Stimulated activated CD4-positive, alpha-beta T cell treated with anti-CD3 and anti-CD28 coated beads, Interleukin-4, amount 100 ng/mL, for 24 hours (primary cell): ENCODE measurements at places on chromosomes 11 and 22.

DNA sequence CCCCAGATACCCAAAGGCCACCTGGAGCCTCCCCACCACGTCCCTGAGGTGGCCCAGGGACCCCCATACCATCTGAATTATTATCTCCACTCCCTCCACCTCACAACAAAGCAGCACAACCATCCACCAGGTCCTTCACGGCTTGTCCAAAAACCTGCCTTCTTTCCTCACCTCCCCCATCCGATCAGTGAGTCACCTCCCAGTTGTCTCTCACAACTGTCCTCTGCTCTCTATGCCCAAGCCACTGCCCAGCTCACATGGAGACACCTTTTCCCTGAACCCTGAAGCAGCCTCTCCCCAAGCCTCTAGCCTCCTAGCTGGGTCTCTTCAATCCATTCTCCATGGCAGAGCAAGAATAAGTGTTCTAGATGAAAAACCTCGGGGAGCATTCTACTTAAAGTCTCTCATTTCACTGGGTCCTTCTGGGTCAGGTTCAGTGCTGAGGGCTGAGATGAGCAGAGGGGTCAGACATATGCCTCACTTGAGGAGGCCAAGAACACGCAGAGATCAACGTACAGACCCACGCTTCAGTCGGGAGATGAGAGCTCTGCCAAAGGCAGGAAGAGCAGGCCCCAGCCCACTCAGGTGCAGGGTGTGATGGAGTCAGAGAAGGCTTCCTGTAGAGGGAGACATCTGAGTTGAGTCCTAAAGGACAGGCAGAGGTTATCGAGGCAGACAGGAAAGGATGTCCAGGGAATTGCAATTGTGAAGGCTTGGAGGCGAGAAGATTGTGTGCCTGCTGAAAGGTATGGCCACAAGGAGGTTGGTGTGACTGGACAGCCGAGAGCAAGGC, 74.7 kb downstream of the PDE2A start:
- no peak for DNase-seq

DNA sequence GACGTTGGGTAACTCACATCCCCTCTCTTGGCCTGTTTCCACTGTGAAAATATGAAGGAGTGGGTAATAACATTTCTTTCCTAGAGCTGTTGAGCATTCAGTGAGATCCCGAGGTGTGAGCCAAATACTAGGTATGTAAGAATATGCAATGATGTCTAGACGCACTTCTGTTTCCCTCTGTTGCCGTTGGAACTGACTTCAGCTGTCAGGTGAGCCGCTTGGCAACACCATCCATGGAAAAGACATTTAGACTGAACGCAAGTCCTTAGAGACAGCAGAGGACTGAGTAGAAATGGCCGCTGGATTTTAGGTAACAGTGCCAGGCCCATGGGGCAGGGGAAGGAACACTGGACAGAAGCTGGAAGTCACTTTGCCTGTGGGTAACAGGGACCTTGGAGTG, 29.5 kb upstream of the SHANK2 start:
- DNase-seq: no peak

GRCh38 chr11:4039011-4039410, 55.6 kb upstream of the RRM1 start:
- no peak for DNase-seq

DNA sequence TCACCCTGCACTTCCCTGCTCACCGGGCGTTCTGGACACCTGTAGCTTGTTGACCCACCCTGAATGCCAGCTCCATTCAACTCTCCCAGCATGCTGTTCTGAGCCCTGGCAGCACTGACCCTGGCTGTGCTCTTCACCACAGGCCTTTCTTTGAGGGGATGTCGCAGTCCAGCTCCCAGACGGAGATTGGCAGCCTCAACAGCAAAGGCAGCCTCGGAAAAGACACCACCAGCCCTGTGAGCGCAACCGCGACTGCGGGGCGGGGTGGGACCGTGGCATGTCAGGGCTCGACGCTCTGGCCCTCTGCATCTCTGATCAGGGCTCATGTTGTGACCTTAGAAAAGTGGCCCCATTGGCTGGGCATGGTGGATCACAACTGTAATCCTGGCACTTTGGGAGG, 47.4 kb upstream of the RAB1B start:
- no peak for DNase-seq

DNA sequence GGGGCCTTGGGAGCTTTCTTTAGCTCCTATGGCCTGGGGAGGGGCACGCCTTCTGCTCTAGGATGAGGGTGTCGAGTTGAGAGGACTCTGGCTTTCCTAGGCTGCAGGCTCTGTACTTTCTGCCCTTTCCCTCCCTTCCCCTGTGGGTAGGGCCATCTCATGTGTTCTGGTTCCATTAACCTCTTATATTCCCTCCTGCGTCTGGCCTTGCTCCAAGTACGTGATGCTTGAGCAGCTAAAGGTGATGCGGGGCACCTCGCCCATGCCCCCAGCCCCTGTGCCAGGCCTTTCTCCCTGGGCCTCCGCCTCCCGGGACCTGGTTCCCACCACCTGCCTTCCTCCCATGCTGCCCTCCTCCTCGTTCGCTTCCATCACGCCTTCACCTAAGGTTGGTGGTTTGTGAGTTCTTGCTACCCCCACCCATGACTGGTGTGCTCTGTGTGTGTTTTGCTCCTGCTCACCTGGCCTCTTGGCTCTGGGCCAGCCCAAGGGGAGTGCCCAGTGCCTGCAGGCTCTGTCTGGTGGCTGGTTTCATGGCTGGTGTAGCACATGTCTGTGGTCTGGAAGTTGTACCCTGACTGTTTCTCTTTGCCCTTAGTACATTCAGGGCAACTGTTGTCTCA, 34.1 kb downstream of the PHLDB1 start:
- no peak for DNase-seq

DNA sequence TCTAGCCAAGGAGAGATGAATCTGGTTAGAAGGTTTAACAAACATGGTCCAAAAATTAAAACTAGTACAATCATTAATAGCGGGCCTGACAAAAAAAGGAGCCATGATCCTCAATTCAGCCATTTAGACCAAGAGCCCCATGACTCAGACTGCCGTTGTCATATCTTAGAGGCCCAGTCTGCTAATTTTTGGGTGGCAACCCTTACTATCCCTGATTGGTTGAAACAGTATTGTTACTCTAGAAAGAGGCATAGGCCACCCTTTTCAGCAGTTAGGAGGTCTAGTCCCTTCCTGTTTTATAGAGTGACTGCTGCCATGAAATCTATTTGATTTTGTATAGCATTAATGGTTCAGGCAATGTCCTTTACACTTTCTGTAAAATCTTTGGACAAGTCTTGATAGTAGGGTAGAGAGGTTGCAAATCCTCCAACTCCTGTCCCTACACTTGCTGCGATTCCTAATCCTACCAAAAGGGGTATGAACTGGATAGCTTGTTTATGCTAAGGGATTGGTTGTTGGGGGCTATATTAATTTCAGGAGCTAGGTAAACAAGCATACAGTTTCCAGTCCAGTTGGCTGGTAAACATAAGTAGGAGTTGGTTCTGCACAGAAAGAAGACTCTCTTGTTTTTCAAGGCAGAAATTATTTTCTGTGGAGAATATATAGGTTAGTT, 1056.3 kb upstream of the CNTN5 start:
- DNase-seq: no peak

- no peak for DNase-seq
Observed at GRCh38 chr22:18075101-18075719, 2.6 kb upstream of the PEX26 start.

GRCh38 chr11:48001438-48002021, 21.2 kb downstream of the PTPRJ start:
- peak; percentile 82 for DNase-seq

DNA sequence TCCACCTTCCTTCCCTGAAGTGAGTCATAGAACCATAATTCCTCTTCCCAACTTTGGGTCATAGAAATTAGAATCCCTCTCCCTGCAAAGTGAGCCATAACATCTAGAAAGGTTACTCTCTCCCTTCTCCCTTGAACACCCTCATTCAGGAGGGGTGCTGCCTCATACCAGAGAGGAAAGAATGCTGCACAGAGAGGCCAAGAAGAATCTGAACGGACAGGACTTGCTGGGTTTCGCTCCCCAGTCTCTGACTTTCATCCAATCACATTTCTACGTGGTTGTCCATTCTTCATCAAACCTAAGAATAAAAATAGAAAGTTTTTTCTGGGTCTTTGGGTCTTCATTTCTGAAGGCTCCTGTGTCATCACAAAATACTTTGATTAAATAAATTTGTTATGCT, 31.0 kb upstream of the BIRC3 start:
- DNase-seq: no peak

- no peak for DNase-seq
Observed at GRCh38 chr22:21736084-21736642, 569 bp upstream of the YPEL1 start.

GRCh38 chr11:60563553-60564235, 48.5 kb downstream of the MS4A13 start:
- DNase-seq: no peak

DNA sequence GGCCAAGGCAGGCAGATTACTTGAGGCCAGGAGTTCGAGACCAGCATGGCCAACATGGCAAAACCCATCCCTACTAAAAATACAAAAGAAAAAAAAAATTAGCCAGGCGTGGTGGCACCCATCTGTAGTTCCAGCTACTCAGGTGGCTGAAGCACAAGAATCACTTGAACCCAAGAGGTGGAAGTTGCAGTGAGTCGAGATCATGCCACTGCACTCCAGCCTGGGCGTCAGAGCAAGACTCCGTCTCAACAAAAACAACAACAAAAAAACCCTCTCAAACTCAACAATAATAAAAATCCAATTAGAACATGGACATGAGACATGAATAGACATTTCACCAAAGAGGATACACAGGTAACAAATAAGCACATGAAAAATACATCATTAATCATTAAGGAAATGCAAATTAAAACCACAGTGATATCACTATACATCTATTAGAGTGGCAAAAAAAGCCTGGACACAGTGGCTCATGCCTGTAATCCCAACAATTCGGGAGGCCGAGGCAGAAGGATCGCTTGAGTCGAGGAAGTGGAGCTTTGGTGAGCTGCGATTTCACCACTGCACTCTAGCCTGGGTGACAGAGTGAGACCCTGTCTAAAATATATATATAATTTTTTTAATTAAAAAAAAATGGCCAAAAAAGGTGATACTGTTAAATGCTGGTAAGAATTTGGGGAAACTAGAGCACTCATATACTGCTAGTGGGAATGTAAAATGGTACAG, 12.7 kb upstream of the SEPTIN5 start:
- DNase-seq: no peak

DNA sequence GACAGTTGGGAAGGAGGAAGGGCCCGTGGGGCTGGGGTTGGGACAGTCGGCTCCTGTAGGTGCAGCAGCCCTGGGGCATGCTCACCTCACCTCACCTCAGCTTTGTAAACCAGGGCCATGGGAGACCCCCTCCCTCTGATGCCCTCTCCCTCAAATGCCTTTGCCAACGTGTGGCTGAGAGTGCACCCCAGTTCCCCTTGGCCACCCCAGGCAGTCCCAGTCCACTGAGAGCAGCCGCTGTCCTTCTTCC, 4.2 kb upstream of the NEAT1 start:
- no peak for DNase-seq

DNA sequence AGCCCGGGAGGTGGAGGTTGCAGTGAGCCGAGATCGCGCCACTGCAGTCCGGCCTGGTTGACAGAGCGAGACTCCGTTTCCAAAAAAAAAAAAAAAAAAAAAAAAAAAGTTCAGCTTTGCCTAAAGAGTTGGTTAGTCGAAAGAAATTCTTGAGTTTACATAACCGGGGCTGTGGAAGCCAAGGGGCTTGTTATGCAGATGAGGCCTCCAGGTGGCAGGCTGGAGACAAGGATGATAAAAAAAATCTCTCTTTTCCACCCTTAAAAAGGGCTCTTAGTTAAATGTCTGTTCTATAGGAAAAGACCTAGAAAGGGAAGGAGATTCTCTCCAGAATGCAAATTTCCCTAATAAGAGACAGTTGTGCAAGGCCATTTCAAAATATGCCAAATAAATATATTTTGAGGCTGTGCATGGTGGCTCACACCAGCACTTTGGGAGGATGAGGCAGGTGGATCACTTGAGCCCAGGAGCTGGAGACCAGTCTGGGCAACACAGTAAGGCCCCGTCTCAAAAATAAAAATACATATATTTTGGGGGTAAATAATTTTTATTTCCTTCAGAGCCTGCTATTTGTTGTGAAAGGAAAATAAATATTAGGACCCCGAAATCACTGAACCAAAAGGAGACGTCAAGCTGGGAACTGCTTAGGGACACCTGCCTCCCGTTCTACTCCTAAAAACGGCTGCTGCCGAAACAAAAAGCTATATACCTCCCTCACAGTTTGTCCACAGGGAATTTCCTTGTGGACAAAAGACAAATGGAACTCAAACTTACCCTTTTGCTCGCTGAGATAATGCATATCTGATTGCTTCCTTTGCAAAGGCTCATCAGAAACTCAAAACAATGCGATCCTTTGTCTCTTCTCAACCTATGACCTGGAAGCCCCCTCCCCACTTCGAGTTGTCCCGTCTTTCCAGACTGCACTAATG, 2.4 kb upstream of the IFITM2 start:
- DNase-seq: peak; percentile 62

DNA sequence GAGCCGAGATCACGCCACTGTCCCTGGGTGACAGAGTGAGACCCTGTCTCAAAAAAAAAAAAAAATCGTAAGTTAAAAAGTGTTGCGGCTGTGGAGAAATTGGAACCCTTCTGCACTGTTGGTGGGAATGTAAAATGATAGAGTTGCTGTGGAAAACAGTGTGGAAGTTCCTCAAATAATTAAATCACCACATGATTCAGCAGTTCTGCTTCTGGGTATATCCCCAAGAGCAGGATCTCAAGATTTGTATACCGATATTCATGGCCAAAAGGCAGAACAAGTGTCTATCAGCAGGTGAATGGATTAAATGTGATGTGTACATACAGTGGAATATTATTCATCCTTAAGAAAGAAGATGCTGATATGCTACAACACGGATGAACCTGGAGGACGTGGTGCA, 3.8 kb downstream of the SELENOO start:
- no peak for DNase-seq
